ENCODE measurements at places on chromosomes 2 and 18.

DNA sequence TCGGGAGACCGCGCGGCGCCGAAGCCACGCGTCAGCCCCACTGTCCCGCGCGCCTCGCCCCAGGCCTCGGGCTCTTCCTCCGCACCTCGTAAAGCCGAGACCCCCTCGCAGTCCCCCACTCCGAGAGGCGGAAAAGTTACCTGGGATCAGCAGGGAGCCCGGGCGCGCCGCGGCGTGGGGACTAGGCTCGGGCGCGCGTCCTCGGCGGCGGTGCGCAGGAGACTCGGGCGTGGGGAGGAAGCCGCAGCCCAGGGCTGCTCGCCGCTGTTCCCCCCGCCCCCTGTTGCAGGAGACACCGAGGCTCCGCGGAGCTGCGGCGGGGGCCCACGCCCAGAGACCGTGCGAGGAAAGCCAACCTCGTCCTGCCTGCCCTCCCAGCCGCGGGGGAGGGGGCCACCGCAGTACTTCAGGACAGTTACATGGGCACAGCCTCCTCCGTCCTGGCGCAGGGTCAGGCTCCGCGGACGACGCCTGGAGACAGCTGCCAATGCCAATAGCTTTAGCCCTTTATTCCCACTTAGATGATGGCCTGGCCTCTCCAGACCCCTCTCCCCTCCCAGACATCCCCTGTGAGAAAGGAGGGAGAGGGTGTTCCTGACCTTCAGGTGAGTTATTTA is at the start of gene EPB41L3:
EPB41L3 (minus strand) TSS at position 225 of the 617 bp plus-strand sequence. CDS start 54,814 bp downstream, outside the sequence.
- DNase-seq, result peak; percentile 55

DNA sequence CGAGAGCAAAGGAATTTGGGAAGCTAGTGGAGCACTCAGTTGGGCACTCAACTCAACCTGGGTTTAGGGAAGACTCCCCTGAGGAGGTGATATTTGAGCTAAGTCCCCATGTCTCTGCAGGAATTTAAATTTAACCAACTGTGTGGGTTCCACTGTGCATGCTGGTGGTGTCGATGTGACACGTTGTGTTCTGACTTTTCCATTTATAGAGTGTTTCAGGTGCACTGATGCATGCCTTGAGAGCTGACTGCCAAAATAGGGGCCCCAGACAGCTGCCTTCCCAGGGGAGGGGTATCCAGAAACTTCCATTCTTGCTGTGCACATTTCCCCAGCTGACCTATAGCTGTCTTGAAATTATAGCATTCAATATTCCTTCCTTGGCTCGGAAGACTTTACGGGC is 63.7 kb upstream of the BCL2L11 start:
- DNase-seq, result no peak

GRCh38 chr2:38602136-38602731 is 494 bp downstream of the HNRNPLL start:
- peak; percentile 43 for DNase-seq

GRCh38 chr2:16774980-16775898 is 109.6 kb upstream of the CYRIA start:
- DNase-seq, result no peak

DNA sequence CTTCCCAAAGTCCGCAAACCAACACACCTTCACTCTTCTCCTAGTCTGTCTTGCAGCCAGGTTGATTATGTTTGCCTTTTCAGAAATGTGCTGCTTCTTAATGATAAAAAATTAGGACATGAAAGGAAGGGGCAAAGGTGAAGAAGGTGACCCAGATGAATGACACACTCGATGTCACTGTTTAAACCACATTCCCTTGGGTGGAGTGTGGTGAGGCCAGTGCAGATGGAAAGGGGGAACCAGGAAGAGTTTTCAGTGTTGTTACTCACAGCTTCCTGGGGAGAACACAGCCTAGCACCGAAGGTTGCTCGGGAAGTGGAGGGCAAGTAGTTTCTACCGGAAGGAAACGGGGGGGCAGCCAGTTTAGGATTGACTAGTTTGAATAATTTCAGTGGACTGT is 57.2 kb upstream of the BOD1L2 start:
- no peak for DNase-seq

- DNase-seq, result no peak
Observed at GRCh38 chr2:75261923-75262322, 62.6 kb upstream of the TACR1 start.
